ENCODE measurements at places on chromosomes 12 and 14.

DNA sequence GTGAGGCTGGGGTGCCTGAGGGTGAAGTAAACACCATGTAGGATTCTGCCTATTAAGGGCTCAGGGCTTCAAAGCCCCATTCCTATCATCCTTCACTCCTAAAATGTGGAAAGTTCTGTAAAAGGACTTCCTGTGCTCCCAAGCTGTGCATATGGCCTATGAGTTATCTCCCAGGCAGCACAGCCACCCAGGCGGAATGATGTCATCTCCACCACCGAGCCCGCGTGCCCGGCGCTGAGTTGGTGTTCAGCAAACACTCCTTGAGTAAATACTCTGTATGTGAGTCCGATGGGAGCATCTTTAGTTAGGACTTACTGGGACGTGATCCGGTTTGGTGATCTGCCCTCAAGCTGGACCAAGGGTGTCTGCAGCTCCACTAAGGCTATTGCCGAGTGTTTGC is 437.3 kb downstream of the MED13L start:
- DNase-seq = no peak

DNA sequence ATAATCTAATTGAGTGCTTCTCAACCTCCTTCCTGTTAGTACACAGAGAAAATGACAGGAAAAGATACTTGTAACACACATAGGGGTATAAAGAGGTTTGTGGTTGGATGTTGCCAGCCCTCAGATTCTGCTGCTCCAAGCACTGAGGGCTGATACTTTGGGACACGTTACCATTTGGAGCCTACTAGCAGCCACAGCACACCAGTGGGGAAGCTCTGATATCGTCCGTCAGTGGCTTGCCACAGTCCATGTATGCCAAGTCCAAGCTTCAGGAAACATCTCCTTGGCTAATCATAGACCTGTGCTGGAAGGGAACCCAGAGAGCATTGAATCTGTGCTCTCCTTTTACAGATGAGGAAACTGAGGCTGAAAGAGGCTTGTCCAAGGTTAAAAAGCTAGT is 22.3 kb downstream of the B4GALNT3 start:
- no peak for DNase-seq

- no peak for DNase-seq
These were observed 4.1 kb upstream of the PRIMA1 start for GRCh38 chr14:93792391-93792790.

DNA sequence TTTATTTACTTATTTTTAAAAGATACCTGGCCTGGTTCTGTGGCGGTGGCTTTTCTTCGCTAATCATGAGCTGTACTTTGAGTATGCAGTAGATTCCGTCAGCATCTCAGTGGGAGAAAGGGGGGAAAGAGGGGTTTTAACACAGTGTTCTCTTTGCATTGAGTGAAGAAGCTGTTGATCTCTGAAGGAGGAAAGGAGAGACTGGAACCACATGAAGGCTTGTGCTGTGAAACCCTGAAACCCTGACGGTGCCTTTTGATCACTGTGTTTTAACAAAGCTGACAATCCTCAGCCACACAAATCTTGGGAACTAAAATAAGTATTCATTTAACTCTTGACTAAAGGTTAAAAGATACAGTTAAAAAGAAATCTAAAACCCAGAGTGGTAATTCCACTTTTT is 250.1 kb downstream of the FBXL14 start:
- DNase-seq = no peak

DNA sequence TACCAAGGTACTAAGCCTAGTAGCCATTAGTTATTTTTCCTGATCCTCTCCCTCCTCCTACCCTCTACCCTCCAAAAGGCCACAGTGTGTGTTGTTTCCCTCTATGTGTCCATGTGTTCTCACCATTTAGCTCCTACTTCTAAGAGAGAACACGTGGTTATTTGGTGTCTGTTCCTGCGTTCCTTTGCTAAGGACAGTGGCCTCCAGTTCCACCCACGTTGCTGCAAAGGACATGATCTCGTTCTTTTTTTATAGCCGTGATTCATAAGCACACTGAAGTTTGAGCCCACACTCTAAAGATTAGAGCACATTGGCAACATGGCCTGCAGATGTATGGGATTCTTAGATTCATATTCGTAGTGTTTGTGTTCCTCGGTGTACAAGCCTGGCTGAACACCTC is 8.1 kb upstream of the STX2 start:
- DNase-seq = no peak
